ENCODE measurements at places on chromosomes 2 and 18.

- DNase-seq: no peak
These were observed 41.6 kb downstream of the FER1L5 start for GRCh38 chr2:96683972-96684820.

- peak; percentile 20 for DNase-seq
These were observed 86.6 kb downstream of the ASB1 start for GRCh38 chr2:238513346-238513745.

GRCh38 chr2:97754690-97755346, 41.4 kb downstream of the ZAP70 start:
- no peak for DNase-seq

DNA sequence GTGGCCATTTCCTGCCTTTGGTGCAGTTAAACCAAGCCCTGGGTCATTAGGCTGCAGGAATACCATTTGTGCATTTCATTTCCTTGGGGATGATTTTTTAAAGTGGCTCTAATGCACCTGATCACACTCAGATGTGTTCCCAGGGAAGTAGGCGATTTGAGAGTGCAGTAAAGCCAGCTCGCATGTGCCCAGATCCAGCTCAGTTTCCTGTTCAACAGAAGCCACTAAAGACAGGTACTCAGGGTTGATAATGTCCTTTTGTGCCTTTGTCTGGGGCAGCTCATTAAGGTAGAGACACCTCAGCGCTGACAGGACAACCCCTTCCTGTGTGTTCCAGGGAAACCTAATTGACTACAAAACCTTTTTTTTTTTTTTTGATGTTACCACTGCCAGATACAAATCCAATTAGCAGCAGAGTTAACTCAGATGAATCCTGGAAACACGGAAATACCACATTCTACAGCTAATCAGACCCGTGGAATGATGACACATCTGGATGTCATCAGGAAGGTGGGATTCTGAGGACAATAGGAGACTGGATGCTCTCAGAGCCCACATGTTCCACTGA, 15.2 kb upstream of the CHRNA1 start:
- no peak for DNase-seq

DNA sequence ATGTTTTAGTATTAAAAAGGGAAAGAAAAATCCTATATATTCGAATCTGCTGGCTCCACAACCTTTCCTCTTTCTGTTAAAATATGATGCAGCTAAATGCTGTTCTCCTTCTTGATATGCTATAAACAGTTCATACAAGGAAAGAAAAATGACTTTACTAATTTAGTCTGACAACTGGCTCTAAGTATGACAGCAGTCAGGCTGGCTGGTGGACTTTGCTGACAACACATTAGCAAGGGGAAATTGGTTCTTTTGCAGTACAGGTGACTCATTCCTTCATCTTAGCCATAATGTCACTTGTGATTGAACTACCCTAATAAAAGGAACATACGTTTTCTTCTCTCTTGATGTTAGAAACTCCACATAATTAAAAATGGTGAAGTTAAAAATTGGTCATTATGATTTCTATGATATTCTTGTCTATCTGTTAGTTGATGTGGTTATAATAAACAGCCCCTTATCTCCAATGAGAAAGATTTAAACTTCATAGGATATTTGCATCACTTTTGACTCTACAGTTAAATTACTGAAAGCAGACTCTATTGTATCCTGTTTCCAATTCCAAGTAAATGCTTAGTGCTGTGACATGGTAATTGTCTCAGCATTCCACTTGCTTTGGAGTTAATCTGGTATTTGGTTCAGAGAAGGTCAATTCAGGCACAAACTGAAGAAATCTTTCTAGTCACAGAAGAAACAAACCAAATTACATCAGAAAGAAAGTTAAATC, 315.3 kb upstream of the GULP1 start:
- DNase-seq: no peak

GRCh38 chr18:63105636-63106316, 213.8 kb downstream of the BCL2 start:
- DNase-seq: no peak

DNA sequence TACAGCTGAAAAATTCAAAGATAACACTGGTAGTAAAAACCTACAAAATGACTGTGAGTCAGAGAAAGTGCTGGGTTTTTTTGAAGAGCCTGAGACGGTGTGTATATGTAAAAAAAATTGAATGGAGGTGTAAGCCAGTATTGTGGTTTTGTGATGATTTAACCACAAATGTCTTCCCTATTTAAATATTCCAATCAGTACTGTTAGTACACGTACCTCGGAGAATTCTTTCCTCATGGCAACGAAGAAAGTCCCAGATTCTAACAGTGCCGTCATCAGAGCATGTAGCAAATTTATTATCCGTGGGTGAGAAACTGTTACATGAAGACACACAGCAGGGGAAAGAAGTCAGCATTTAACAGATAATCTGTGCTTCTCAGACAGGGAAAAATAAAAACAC, 48.1 kb downstream of the WDR33 start:
- DNase-seq: no peak

- no peak for DNase-seq
These were observed 529.1 kb upstream of the CDH7 start for GRCh38 chr18:65221736-65222135.

DNA sequence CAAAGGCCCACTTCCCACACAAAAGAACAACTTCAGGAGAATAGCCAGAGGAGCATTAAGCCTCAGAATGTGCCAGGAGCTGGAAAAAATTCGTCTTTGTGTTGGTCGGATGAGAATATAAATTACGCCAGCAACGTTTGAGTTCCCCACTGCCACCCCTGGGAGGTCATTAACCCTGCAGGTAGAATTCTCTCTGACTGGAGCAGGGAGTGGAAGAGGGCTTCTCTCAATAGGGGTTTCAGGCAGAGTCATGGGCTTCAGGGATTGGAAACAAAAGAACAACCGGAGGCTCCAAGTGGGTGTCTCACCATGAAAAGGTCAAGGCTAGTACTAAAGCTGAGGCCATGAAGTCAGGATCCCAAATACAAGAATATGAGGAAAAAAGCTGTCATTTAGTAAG, 69.0 kb upstream of the DDX18 start:
- no peak for DNase-seq

- peak; percentile 3 for DNase-seq
These were observed 363.3 kb downstream of the ZNF516 start for GRCh38 chr18:76131738-76132137.

GRCh38 chr18:31244771-31245394, 73.1 kb upstream of the DSG1 start:
- no peak for DNase-seq

GRCh38 chr2:33086400-33087015, 139.8 kb downstream of the LTBP1 start:
- DNase-seq: no peak

- no peak for DNase-seq
These were observed 68.2 kb downstream of the PIKFYVE start for GRCh38 chr2:208334230-208334629.

Data from stimulated activated CD4-positive, alpha-beta T cell treated with anti-CD3 and anti-CD28 coated beads, Interleukin-12 subunit alpha, Interleukin-12 subunit beta, amount 100 ng/mL, for 24 hours (primary cell).